ENCODE measurements at places on chromosomes 1 and 21.

GRCh38 chr1:46817814-46818213 lies 19.0 kb downstream of the CYP4B1 start:
- DNase-seq: no peak

DNA sequence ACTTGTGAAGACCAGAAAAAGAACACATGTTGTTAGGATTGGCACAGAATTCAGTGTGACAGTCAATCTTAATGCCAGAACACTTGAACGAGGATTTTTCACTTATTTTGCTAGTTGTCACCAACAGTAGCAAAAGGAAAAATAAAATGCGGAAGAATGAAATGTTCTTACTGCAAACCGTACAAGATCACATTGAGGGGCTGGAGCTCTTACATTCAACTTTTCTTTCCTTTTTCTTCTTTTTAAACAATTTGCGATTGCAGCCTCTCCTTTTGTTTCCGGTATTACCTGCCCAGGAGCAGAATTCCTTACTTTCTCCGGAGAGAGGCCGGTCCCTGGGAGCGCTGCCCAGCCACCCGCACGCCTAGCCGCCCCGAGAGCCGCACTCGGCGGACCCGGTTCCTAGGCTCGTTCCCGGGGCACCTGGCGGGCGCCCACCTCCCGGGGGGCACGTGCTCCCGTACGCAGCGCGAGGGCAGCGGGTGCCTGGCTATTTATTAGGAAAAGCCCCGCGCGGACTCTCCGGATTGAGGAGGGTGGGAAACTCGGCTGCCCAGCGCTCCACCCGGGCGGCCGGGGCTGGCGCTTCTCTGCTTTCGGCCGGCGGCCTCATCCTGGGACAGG lies 1.2 kb upstream of the CAMTA1 start:
- no peak for DNase-seq

DNA sequence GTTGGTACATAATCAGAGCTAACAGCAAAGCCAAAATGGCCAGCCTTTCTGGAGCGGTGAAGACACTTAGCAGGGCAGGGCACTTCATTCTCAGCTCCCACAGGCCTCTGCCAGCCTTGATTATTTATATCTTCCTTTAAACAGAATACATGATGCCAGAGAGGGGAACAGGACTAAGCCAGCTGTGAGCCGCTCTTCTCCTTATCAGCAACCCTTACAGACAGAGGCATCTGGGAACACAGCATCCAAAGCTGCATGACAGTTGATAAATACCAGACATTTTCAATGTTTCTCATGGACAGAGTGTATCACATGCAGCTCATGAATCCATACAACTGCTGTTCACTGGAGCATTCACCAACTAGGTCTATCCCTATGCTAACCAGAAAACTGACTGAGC lies 29.1 kb downstream of the DNAJC11 start:
- DNase-seq: no peak

GRCh38 chr1:184036517-184036949 lies 995 bp downstream of the COLGALT2 start:
- DNase-seq: peak; percentile 25

All from adipocyte (in vitro differentiated cells).